ENCODE measurements at places on chromosomes 6 and 20. TPM values are rescaled to one million over a fixed set of nuclear protein-coding genes. Genes with fewer than 3 reads are reported as not detected.

DPPA5 gene
- total RNA-seq = not detected

- no peak overlapping the region for H3K27ac ChIP-seq
- H3K4me3 ChIP-seq = no peak overlapping the region
These were observed 391.8 kb downstream of the CDC5L start for GRCh38 chr6:44779130-44779826.

VSX1 gene
- total RNA-seq = not detected

- H3K27ac ChIP-seq = no peak overlapping the region
- peaks cover 11% of the 10 kb centered on the region for H3K4me1 ChIP-seq
- no peaks in the 10 kb centered on the region for H3K27me3 ChIP-seq
- no peaks in the 10 kb centered on the region for H3K36me3 ChIP-seq
- H3K4me3 ChIP-seq = peak overlapping the region; percentile 38
These were observed 17.9 kb upstream of the CCDC170 start for GRCh38 chr6:151475653-151476523.

ADA gene
- 2.7 TPM for total RNA-seq

DNA sequence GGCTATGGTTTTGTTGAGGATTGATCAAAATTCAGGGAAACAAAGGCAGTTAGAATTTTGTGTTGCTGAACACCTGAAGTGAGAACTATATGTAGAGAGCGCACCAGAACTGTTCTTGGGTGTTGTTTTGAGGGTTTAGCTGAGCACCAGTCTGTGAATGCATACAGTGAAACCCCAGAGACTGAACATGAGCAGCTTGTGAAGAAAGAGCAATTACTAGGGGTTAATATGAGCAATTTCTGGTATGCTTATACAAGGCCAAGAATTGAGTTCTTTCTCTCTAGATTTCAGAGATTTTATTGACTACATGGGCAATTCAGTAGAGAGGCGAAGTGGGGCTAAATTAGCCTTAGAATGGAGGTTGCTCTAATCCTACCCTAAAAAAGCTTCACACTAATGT, 93.9 kb downstream of the CD2AP start:
- H3K4me3 ChIP-seq = no peak overlapping the region
- DNase-seq = no peak
- no peak overlapping the region for H3K27ac ChIP-seq
- H3K4me1 ChIP-seq = no peaks in the 10 kb centered on the region

DNA sequence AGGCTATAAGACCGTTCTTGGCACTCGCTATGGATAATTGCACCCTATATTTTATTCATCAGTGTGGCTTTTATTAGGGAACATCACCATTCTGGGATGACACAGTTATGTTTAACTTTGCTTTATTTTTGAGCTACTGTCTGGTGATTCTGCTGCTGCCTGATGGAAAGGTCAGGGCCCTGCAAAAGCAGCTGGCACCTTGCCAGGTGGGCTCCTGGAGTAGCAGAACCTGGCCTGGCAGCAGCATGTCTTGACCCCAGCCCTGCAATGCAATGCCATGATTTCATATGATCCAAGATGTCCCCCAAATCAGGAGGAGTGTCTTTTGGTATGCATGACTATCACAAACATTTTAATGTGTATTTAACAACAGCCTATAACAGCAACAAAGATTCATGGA, 228.4 kb upstream of the RSPO3 start:
- H3K4me1 ChIP-seq = no peaks in the 10 kb centered on the region
- DNase-seq = no peak
- no peaks in the 10 kb centered on the region for H3K27me3 ChIP-seq
- H3K27ac ChIP-seq = no peak overlapping the region

DNA sequence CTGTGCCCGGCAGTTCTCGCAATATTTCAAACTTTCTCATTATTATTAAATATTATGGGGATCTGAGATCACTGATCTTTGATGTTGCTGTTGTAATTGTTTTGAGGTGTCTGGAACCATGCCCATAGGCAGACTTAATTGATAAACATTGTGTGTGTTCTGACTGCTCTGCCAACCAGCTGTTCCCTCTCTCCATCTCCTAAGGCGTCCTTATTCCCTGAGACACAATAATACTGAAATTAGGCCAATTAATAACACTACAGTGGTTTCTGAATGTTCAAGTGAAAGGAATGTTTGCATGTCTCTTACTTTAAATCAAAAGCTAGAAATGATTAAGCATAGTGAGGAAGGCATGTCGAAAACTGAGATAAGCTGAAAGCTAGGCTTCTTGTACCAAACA, 7.6 kb downstream of the MAPK14 start:
- DNase-seq = no peak
- no peaks in the 10 kb centered on the region for H3K27me3 ChIP-seq
- H3K4me1 ChIP-seq = peaks cover 74% of the 10 kb centered on the region
- no peak overlapping the region for H3K27ac ChIP-seq
- H3K36me3 ChIP-seq = no peaks in the 10 kb centered on the region

MRPL18 gene
- 176 TPM for total RNA-seq

DNA sequence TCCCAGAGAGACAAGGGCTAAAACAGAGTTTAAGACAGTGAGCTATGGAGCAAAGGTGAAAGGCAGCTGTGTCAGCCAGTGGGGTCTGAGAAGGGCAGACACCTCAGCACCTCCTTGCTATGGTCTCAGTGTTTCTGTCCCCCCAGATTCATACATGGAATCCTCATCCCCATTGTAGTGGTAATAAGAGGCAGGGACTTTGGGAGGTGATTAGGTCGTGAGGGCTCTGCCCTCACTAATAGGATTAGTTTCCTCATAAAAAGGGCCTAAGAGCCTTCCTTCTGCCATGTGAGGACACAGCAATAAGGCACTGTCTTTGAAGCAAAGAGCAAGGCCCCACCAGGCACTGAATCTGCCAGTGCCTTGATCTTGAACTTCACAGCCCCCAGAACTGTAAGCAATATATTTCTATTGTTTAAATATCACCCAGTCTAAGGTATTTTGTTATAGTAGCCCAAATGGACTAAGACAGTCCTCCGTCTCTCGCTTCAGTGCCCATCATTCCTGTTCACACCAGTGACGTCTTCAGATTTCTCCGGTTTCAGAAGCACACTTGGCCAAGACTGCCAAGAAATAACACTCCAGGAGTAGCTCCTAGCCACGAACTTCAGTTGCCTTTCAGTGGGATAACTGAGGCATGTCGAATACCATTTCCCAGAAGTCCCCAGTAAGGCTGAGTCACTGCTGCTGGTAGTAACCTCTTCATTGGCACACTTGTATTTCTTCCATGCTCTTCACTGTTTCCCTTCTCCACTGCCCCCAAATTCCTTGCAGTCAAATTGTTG, 32.8 kb downstream of the SLC13A3 start:
- H3K36me3 ChIP-seq = peaks cover 12% of the 10 kb centered on the region
- no peak for DNase-seq
- no peaks in the 10 kb centered on the region for H3K27me3 ChIP-seq
- H3K4me3 ChIP-seq = no peak overlapping the region
- H3K27ac ChIP-seq = no peak overlapping the region

DNA sequence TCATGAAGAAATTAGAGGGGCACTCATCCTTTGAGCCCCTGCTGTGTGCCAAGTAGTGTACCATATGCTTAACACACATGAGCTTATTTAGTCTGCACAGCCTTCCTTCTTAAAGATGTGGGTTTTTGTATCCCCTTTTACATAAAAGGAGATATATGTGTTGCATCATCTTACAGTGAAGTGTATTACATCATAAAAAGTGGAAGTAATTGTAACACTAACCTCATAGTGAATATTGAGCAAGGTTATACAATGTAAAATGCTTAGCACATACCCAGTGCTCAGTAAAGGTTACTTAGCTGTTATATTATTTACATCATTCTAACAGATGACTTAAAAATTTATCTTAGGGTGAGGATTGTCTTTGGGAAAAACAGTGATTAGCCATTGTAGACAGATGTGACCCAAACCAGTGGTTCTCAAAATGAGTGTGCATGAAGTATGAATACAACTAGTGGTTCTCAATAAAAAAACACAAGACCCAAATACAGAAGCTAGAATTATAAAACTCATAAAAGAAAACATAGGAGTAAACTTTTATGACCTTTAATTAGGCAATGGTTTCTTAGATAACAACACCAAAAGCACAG, 3.8 kb upstream of the PIGU start:
- H3K27me3 ChIP-seq = peaks cover 4% of the 10 kb centered on the region
- no peak overlapping the region for H3K4me3 ChIP-seq
- H3K4me1 ChIP-seq = peaks cover 23% of the 10 kb centered on the region

DNA sequence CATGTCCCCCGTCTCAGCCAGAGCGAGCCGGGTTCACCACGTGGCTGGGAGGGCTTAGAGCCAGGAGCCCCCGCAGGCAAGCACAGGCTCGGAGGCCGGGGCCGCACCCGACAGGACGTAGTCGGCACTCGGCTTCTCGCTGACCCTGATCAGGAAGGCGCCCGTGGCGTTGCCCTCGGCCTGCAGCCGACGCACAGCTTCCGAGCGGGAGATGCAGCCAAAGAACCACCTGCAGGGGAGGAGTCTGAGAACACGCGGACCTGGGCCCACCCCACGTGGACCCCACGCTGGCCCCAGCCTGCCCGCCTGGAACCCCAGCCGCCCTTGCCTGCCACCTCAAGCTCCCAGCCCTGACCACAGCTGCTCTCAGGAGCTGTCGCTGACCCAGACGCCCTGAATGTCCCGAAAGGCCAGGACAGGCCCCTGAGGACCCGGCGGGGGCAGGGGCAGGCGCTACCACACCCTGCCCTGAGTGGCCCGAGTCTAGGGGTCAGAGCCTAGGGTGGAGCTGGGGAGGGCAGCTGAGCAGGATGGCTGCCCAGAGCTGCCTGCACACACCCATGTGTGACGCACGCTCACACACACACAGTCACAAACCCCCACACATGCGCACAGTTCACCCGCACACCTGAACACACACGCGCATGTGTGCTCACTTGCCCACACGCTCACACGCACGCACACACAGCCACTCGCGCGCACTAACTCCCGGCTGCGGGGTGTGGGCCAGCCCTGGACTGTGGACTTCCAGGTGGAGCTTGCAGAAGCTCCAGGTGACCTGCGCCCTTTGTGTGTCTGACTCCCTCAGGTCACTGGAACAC, 2.1 kb downstream of the PTK6 start:
- DNase-seq = no peak
- no peaks in the 10 kb centered on the region for H3K36me3 ChIP-seq
- no peak overlapping the region for H3K27ac ChIP-seq
- peaks cover 62% of the 10 kb centered on the region for H3K27me3 ChIP-seq

OTOR gene
- total RNA-seq = not detected

KHDRBS2 gene
- total RNA-seq = not detected

CST5 gene
- total RNA-seq = not detected

DNA sequence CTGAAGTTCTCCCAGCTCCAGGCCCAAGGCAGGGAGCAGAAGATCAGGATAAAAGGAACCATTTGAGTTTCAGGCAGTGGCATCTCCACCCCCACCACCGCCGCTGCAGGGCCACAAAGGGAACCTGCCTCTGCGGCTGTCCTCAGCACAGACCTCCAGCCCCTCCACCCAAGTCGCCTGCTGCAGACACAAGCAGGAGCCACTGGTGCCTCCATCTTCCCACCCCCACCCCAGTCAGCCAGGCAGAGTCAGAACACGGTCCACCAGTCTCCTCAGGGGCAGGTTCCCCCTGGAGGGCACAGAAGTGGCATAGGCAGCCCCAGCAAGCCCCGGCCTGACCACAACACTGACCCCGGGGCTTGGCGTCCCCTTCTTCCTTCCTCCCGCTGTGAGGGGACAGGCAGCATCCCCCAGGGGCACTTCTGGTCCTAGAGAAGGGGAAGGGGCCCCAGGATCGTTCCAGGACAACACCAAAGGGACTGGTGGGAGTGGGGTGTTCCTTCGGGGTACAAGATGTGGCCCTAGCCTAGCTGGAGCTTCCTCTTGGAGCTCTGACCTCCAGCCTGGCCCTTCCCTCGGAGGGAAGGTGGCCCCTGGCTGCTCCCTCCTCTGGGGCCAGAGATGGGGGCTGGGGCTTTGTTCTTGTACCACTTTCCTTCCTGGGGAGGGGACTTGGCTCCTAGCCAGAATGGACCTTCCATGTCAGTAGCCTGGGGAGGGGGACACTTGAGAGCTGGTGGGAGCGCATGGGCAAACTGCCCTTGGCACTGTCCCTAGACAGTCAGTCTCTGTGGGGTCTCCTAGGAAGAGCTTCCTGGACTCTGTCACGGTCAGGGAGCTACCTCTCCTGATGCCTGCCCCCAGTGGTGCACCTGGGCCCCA, 36.0 kb downstream of the YTHDF1 start:
- H3K27me3 ChIP-seq = peaks cover 77% of the 10 kb centered on the region
- H3K4me3 ChIP-seq = no peak overlapping the region
- no peak for DNase-seq
- 0 out of 2 replicates have a peak, but pooled peaks cover 5% of the 10 kb centered on the region for H3K4me1 ChIP-seq
- H3K27ac ChIP-seq = no peak overlapping the region

TOX2 gene
- not detected for total RNA-seq

UBE2C gene
- total RNA-seq = 139 TPM

CSTF1 gene
- total RNA-seq = 105 TPM

ISM1 gene
- total RNA-seq = 0.90 TPM

HRH3 gene
- 0.10 TPM for total RNA-seq

TRIM15 gene
- 30.4 TPM for total RNA-seq

GRCh38 chr6:90285042-90285481, 11.6 kb downstream of the BACH2 start:
- no peak overlapping the region for H3K4me3 ChIP-seq
- no peaks in the 10 kb centered on the region for H3K36me3 ChIP-seq
- H3K27ac ChIP-seq = no peak overlapping the region
- DNase-seq = no peak

FAM135A gene
- 32.9 TPM for total RNA-seq

DNA sequence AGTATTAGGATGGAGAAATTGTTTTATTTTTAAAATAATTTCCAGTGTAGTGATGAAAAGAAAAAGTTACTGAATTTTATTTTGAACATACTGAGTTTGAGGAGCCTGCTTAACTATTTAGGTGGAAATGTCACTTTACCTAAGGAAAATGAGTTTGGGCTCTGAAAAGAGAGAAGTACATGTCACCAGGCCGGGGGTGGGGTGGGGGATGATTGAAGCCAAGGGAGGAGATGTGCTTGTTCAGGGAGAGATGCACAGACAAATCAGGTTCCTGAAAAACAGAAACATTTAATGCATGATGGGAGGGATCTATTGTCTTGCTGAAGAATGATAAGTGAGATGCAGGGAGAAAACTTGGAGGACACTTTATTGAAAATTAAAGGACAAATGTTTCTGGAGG, 71.3 kb downstream of the PLCB1 start:
- no peak overlapping the region for H3K27ac ChIP-seq
- H3K4me1 ChIP-seq = peaks cover 50% of the 10 kb centered on the region
- H3K27me3 ChIP-seq = no peaks in the 10 kb centered on the region
- H3K36me3 ChIP-seq = no peaks in the 10 kb centered on the region

GRCh38 chr20:48765359-48765758, 62.4 kb downstream of the PREX1 start:
- H3K4me3 ChIP-seq = no peak overlapping the region
- H3K4me1 ChIP-seq = no peaks in the 10 kb centered on the region
- H3K36me3 ChIP-seq = no peaks in the 10 kb centered on the region
- no peak for DNase-seq
- H3K27me3 ChIP-seq = peaks cover 12% of the 10 kb centered on the region
- H3K27ac ChIP-seq = no peak overlapping the region
